ENCODE measurements at places on chromosomes 1 and 21.

- peak; percentile 37 for DNase-seq
These were observed 47.1 kb downstream of the ATP2B4 start for GRCh38 chr1:203673550-203674411.

DNA sequence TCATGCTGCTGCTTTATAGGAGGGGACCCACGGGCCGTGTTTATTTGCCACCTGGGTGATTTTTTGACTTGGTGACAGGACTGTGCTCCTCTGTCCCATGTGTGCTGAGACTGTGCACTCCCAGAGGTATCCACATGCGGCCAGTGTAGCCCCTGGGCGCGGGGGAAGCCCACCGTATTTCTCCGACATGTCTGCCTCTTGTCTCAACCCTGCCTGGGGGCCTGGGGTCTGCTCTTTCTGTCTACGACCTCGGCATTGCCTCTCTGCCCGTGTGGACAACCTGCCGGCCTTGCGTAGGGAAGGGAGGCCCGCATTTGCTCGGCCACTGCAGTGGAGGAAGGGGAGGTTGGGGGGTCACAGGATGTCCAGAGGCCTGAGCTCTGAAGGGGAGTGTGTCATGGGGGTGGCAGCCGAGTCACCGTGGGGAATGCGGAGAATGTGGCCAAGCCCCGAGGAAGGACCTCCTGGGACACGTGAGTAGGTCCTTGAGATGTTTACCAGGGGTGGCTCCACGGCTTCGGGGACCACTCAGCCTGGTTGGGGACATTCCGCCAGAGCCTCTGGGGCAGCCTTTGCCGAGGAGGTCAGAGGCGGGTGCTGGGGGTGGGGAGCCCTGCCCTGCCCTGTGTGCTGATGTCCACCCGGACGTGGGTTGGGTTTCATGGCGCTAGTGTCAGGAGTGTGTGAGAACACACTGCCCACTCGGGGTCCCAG lies 11.0 kb downstream of the PRKCZ start:
- DNase-seq, result no peak

- no peak for DNase-seq
These were observed 6.6 kb upstream of the TP53BP2 start for GRCh38 chr1:223852337-223852736.

- DNase-seq, result no peak
These were observed 187.2 kb downstream of the FGGY start for GRCh38 chr1:59484096-59484495.

GRCh38 chr1:217891966-217892365 lies 260.8 kb downstream of the SPATA17 start:
- DNase-seq, result no peak

DNA sequence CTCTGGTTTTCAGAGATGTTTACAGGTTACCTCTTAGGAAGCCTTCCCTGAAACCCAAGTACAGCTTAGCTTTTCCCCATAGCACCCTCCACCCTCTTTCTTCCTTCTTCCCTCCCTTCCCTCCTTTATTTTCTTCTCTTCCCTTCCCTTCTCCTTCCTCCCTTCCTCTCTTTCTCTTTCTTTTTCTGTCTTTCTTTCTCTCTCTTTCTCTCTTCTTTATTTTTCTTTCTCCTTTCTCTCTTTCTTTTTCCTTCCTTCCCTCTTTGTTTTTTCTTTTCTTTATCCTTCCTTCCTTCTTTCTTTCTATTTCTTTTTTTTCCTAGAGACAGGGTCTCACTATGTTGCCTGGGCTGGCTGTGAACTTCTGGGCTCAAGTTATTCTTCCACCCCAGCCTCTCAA lies 231.6 kb downstream of the SLC35F3 start:
- no peak for DNase-seq

GRCh38 chr1:46757956-46758528 lies 39.1 kb upstream of the EFCAB14 start:
- no peak for DNase-seq

DNA sequence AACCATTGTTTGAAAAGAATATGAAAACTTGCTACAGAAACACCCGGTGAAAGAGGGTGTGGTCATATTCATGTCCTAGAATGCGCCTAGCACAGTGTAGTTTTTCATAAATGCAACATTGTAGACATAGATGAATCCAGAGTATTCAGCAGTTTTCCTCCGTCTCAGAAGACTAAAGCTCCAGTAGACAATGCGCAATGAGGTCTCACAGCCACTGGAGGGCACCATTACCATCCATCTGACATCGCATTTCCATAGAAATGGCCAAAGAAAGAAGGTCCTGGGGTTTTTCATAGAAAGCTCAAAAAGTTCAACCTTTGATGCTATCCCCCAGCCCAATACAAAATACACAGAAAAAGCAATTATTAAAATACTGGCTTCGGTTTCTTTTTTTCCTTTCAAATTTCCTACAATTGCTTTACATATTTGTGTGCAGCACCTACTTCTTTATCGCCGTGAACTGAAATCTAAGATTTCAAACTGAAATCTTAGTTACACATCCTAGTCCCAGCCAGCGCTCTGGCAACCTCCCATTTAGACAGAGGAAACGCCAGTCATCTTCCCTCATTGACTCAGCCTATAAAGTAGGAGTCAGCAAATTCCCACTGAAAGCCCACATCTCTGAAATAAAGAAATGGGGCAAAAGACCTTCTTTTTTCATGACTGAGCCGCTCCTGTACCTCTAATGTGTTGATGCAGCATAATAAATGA lies 3.9 kb upstream of the CD58 start:
- peak; percentile 30 for DNase-seq

DNA sequence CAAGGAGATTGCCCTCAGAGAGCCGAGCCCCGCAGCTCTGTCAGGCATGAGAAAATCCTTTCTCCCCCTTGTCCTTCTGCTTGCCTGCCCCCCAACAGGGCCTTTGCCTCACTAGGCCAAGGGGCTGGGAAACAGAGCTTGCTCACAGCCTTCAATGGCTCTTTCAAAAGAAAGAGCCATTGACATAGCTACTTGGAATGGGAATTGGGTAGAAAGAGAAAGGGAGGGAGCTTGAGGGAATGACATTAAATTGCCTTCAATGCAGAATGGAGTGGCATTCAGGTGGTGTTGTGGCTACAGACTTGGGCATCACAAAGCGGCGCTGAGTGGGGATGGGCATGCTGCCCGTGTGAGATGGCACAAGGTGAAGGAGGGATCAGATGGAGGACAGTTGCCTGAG lies 13.2 kb downstream of the SYT11 start:
- DNase-seq, result no peak

DNA sequence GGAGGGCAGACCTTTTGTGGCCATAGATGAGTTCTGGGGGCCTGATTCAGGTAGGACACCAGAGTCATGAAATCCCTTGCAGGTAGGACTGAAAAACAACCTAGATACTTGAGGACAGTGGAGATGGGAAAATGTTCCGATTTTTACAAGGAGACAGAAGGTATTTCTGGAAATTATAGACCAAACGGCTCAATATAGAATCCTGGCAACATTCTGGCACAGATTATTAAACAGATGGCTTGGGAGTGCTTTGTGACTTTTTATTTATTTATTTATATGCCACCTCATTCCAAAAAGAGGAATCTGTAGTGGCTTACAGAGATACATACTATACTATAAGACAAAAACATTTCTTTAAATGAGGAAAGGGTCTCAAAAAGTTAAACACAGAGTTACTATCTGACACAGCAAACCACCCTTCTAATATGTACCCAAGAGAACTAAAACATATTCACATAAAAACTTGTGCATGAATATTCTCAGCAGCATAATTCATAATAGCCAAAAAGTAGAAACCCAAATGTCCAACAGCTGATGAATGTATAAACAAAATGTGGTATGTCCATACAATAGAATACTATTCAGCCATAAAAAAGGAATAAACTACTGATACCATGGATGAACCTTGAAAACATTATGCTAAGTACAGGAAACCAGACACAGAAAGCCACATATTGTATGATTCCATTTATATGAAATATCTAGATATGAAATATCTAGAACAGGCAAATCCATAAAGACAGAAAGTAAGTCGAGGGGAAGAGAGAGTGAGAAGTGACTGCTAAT lies 49.8 kb downstream of the CDK18 start:
- DNase-seq, result no peak

DNA sequence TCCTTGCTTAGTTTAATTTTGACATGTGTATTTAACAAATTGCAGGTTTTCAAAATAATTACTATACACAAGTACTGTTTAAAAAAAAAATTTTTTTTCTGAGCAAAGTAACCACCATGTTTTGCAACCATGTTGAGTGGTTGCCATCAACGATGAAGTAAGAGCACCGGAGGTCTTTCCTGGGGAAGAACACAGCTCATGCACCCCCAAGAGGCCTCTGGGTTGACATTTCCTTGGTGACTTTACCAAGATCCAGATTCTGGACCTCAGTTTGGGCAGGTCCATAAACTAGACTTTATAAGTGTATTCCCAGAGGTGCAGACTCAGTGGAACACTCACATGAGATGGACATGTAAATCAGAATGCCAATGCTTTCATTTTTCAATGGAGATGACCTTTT lies 36.8 kb upstream of the RALGPS2 start:
- DNase-seq, result no peak

- no peak for DNase-seq
These were observed 2.2 kb downstream of the ZNF436 start for GRCh38 chr1:23367451-23367790.

GRCh38 chr21:36663033-36663855 lies 35.7 kb upstream of the SIM2 start:
- DNase-seq, result no peak

GRCh38 chr21:35603494-35603893 lies 456.8 kb downstream of the SETD4 start:
- DNase-seq, result no peak

GRCh38 chr1:189596197-189596596 lies 881.5 kb downstream of the BRINP3 start:
- no peak for DNase-seq

DNA sequence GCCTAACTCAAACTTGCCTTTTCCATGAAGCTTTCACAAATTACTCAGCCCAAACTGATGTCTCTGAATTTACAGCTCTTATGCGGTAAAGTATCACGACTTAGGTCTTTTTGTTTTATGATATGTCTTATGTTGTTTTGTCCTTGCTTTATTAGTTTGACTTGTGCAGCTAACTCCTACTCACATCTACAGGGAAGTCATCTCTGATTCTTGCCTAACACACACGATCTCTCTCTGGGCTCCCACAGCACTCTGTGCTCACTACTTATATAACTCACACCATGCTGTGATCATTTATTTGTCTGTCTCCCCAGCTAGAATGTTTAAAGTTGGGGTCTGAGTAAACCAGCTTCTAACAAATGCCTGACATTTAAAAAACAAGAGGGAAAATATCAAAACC lies 9.3 kb upstream of the PI4KB start:
- DNase-seq, result no peak

DNA sequence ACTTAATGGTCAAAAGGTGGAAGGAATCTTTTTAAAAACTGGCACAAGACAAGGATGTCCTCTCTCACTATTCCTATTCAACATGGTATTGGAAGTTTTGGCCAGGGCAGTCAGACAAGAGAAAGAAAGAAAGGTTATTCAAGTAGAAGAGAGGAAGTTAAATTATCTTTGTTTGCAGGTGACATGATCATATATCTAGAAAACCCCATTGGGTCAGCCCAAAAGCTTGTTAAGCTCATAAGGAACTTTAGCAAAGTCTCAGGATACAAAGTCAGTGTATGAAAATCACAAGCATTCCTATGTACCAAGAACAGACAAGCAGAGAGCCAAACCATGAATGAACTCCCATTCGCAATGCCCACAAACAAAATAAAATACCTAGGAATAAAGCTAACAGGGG lies 5.4 kb upstream of the PGBD2 start:
- no peak for DNase-seq

GRCh38 chr1:27129225-27129624 lies 25.7 kb downstream of the SLC9A1 start:
- no peak for DNase-seq

GRCh38 chr1:46370214-46370633 lies 23.9 kb upstream of the FAAH start:
- no peak for DNase-seq

- DNase-seq, result no peak
These were observed 30.3 kb downstream of the TMCO4 start for GRCh38 chr1:19769211-19769932.

GRCh38 chr1:94895518-94895917 lies 31.4 kb downstream of the CNN3 start:
- no peak for DNase-seq

GRCh38 chr1:71861022-71861421 lies 421.3 kb downstream of the NEGR1 start:
- DNase-seq, result no peak

- DNase-seq, result no peak
These were observed 165.3 kb downstream of the FMN2 start for GRCh38 chr1:240256836-240257503.

GRCh38 chr1:16913181-16913832 lies 8.4 kb upstream of the CROCC start:
- DNase-seq, result no peak

GRCh38 chr1:22257290-22258275 lies 114.7 kb upstream of the WNT4 start:
- no peak for DNase-seq

- no peak for DNase-seq
These were observed 14.8 kb upstream of the MATN1 start for GRCh38 chr1:30738040-30738714.

- no peak for DNase-seq
These were observed 17.0 kb downstream of the FAM151A start for GRCh38 chr1:54606096-54606989.

DNA sequence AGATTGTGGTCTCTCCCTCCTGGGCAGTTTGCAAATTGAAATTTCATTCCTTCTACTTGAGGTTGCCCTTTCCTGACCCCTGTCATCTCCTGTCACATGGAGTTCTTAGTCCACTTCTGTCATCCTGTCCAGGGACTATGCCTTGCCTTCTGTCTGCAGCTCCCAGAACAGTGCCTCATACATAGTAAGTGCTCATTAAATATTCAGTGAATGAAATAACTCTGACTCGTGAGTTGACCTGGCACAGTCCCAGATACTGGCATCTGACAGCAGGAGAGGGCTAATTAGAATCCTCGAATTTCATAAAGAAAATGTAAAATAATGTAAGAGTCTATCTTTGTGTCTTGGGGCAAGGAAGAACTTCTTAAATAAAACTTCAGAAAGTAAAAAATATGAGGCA lies 50.8 kb downstream of the CNIH3 start:
- DNase-seq, result no peak

GRCh38 chr1:87806379-87807094 lies 477.9 kb downstream of the LMO4 start:
- DNase-seq, result no peak

DNA sequence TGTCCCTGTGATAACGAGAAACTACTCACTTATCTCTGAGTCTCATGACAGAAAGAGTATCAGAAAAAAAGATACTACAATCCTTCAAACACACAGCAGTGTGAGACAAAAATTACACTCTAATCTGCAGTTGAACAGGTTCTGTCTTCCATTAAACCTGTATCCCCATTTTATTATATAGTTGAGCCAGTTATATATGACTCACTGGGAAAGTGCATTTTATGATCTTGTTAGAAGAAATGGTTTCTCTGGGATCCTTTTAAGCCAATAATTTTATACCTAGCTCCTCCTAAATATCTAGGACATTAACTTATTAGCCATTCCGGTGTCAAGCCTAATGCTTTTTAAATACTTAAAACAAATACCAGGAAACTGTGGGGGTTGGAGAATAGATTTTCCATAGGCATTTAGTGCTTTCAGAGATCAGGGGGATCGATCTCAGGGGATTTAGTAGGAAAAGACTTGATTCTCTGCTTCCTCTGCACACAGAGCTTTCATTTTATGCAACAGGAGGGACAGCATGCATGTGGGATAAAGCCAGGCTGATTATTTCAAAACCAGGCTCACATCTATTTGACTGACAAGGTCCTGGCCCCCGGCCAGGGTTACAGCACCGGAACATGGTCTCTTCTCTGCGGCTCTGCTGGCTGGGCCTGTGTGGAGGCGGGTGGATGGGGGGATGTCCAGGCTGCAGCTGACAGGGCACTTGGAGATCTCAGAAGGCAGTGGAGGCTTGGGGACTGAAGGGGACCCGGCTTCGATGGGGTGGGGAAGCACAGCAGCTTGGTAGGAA lies 310.6 kb downstream of the DISC1 start:
- no peak for DNase-seq

Data from activated T-cell treated with anti-CD3 and anti-CD28 coated beads for 1 hour (primary cell).